ENCODE measurements at places on chromosomes 4 and X.
A peak's percentile ranks its signal among the peaks of the same experiment; 100 is the strongest.

DNA sequence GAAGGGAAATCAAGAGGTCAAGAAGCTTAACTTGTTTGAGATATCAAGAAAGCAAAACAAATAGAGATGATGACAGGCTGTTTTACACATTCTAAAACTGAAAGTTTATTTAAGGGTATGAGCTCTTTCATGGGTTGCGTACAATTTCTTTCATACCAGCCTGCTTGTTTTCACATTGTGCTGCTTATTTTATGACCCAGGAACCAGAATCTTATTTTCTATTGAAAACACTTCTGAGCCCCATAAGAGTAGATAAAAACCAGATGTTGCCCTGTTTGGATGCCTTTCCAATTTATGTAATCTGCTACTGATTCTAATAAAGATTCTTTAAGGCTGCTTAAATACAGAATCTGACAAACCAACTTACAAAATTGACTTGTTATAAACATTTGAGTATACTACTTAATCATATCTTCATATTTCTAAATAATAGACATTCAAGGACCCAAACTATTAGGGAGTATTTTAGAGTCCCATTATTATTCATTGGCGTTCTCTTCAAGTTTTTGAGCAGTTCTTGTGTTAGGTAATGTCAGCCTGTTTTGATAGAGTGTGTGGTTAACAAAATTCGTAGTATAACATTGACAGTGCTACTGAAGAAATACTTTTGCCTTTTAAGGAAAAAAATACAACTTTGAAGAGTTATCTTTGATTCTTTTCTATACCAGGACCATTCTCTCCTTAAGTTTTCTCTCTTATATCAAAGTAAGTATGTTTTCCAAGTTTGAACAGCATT is 74.4 kb downstream of the PDLIM5 start:
- DNase-seq, result no peak

DNA sequence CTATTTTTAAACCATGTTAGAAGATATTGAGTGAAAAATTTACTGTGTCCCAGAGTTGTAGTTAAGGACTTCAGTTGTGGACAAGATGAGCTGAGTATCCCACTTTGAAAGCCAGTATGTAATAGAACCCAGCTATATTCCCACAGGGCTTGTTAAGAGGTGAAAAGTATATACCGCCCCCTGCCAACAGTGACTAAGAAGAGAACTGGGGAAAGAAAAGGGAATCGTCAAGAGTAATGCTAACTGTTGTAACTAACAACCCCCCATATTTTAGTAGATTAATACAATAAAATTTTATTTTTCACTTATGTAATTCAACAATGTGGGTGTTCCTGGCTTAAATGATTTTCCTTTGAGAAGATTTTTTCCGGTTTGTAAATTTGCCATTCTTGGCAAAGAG is 250.4 kb upstream of the GIMD1 start:
- DNase-seq, result no peak

- peak; percentile 45 for DNase-seq
Observed at GRCh38 chr4:124640022-124640730, 72.4 kb downstream of the ANKRD50 start.

GRCh38 chr4:174122705-174123104 is 160.8 kb downstream of the FBXO8 start:
- DNase-seq, result no peak

- no peak for DNase-seq
Observed at GRCh38 chr4:33057736-33058135, 2337.6 kb downstream of the PCDH7 start.

DNA sequence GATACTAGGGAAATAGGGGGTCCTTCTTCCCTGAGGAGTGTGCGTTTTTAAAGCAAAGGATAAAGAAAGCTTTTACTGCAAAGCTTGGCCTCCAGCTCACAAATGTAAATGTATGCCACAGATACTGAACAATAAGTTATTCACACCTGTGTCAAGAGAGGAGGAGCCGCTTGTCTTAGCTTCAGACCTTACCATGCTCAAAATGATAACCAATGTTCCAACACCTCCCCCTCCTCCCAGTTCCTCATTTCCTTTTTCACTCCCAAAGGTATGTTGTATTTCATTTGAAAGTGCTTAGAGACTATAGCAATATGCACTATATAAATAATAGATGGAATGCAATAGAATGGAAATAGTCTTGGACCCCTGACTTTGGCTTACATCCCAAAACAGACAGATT is 47.0 kb upstream of the RAPGEF2 start:
- no peak for DNase-seq

GRCh38 chr4:24188459-24188858 is 298.6 kb upstream of the PPARGC1A start:
- no peak for DNase-seq
